Naive thymus-derived CD8-positive, alpha-beta T cell (primary cell): ENCODE measurements at places on chromosomes 4 and X. TPM values are rescaled to one million over a fixed set of nuclear protein-coding genes. Genes with fewer than 3 reads are reported as not detected.

- DNase-seq: no peak
These were observed 137.8 kb downstream of the FBXW7 start for GRCh38 chr4:152398060-152398459.

MAGEC1 gene
- not detected for polyA plus RNA-seq

GRCh38 chr4:2963966-2964471 is 648 bp downstream of the GRK4 start:
- DNase-seq: no peak

DNA sequence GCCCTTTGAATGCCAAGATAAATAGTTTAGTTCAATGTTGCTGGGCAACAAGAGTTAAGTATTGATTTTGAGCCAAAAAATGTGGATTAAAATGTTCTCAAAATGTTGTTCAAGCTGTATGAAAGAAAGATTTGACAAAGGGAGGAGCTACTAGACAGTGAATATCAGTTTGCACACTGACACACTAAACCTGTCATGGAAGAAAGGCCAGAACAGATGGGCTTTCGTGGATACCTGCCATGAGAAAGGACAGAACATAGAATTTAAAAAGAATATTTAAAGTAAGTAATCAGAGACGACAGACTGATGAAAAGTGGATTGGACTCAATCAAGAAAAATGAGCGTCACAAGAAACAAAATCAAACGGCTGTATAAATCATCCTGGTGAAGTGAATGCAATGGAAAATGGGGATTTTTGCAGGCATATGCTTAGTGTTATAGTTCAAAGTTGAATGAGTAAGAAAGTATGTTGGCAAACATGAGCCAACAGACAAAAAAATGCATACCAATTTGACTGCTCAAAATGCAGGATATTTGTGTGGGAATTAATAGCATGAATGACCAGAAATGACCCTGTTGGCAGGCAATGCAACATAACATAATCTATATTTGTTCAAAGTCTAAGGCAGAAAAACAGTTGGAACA is 7.4 kb downstream of the PCDH18 start:
- DNase-seq: no peak

ATP1B4 gene
- not detected for polyA plus RNA-seq

DNA sequence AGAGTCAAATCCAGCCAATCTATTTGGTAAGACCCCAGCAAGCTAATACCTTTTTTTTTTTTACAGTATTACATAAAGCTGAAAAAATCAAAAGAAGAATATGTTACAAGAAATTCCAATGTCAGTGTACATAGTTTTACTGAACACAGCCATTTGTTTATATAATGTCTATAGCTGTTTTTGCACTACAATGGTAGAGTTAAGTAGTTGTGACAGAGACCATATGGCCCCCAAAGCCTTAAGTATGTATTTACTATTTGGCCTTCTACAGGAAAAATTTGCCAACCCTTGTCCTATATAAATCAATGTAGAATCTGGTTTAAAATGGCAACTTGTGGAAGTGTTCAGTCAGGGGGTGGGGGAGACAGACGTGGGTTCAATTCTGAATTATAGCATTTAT is 60.7 kb downstream of the ANTXR2 start:
- DNase-seq: no peak

TRAM1L1 gene
- polyA plus RNA-seq: not detected

GRCh38 chr4:104163820-104164219 is 330.9 kb downstream of the CXXC4 start:
- DNase-seq: no peak

DAPP1 gene
- 17.0 TPM for polyA plus RNA-seq

- DNase-seq: no peak
These were observed 332 bp upstream of the RENBP start for GRCh38 chrX:153944800-153945150.

- DNase-seq: no peak
These were observed 166.8 kb upstream of the MAMLD1 start for GRCh38 chrX:150196285-150196684.

DGKK gene
- polyA plus RNA-seq: 0.09 TPM

CHM gene
- polyA plus RNA-seq: 6.0 TPM

GRCh38 chr4:30600246-30601017 is 119.7 kb upstream of the PCDH7 start:
- DNase-seq: no peak

- no peak for DNase-seq
These were observed 163.3 kb upstream of the USP38 start for GRCh38 chr4:143021384-143021783.

GRCh38 chr4:139794158-139794954 is 128.7 kb downstream of the MGST2 start:
- no peak for DNase-seq

DNA sequence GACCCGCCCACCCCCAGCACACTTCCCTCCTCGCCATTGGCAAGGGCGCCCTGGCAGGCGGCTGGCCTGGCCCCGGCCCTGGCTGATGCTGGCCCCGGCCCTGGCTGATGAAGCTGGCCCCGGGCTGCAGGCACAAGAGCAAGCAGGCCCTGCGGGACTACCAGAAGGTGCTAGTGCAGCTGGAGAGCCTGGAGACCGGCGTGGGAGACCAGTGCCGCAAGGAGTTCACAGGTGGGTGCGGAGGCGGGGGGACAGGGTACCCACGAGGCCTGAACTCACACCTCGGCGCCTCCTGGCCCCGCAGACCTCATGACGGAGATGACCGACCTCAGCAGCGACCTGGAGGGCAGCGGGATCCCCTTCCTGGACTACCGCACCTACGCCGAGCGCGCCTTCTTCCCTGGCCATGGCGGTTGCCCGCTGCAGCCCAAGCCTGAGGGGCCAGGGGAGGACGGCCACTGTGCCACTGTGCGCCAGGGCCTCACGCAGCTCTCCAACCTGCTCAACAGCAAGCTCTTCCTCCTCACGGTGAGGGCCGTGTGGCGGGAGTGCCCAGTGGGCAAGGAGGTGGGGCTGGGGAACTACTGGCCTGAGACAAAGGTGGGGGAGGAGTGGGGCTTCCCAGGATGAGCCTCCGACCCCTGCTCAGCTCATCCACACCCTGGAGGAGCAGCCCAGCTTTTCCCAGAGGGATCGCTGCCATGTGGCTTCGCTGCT is 6.1 kb upstream of the SRPK3 start:
- DNase-seq: no peak

FAM90A26 gene
- polyA plus RNA-seq: not detected

ADGRL3 gene
- polyA plus RNA-seq: not detected

- no peak for DNase-seq
These were observed 96.2 kb downstream of the TSPAN7 start for GRCh38 chrX:38657562-38657961.

PLXNB3 gene
- not detected for polyA plus RNA-seq

- DNase-seq: no peak
These were observed 6.2 kb downstream of the CLCN3 start for GRCh38 chr4:169626331-169627282.

- no peak for DNase-seq
These were observed 1104.5 kb downstream of the PCDH19 start for GRCh38 chrX:99305573-99305972.

SORCS2 gene
- not detected for polyA plus RNA-seq

GRCh38 chr4:183758758-183759447 is 99.8 kb downstream of the TRAPPC11 start:
- DNase-seq: no peak

DNA sequence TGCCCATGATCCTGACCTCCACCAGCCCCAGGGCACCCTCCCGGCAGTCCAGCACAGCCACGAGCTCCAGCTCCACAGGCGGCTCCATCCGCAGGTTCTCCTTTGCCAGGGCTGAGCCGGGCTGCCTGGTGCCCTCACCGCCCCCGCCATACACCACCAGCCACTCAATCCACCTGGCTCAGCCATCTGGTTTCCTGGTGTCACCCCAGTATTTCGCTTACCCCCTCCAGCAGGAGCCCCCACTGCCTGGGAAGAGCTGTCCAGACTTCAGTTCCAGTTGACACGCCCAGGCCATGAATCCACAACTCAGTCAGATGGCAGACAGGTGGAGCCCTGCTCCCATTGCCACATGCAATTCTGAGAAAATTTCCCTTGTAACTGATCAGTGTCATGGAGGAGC is 3.9 kb downstream of the SHISA3 start:
- DNase-seq: no peak

DNA sequence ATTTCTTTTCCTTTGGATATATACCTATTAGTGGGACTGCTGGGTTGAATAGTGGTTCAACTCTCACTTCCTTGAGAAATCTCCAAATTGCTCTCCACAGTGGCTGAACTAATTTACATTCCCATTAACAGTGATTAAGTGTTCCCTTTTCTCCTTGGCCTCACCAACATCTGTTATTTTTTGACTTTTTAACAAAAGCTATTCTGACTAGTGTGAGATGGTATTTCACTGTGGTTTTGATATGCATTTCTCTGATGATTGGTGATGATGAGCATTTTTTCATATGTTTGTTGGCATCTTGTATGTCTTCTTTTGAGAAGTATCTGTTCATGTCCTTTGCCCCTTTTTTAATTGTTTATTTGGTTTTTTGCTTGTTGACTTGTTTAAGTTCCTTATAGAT is 413.0 kb downstream of the MAPK10 start:
- DNase-seq: no peak

DNA sequence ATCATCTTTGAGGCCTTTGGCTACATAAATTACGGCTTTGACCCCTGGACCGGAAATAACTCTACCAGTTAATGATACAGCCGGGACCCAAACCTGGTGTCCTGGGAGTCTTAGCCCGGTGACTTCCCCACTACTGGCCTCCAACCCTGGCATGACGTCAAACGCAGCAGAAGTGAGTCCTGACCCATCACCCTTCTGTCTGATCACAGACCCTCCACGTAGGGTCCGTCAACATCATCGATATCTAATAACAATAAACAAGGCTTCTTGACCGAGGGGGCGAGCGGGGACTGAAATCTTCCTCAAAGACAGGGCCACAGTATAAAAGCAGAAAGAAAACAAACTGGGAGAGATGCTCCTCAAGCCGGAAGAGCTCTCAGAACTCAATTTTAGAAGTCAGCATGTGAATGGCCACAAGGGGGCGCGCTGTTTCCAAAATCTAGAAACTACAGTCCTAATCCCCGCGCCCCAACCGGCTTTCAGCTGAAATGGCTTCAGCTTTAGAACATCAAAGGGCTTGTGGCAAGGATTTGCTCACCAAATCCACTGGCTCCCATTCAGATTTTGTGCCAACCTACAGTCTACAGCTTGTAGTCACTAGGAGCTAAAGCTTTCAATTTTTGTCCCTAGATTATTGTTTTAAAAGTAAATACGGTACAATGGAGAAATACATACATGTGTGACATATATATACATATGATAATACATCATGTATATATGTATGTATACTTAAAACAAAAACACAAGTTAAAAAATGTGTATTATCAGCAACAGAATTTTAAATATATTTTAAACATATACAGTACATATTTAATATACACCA is 46.4 kb upstream of the ENPP6 start:
- peak; percentile 90 for DNase-seq

- DNase-seq: peak; percentile 44
These were observed 63.9 kb downstream of the TRAPPC11 start for GRCh38 chr4:183722731-183723560.

DNA sequence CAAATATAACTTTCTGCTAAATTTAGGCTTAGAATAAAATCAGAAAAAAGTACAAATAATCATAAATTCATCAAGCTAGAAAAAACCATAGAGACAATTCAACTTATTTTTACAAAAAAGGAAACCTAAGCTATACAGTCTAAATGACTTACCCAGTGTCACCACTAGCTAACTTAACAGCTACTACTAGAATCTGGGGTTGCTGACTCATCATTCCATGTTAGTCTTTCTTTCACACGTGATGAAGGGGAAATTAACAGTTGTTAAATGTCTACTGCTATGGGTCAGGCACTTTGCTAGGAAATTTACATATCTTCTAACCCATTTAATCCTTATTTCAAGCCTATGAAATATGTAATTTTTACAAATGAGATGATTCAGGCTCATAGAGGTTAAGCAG is 349.3 kb upstream of the GALNT7 start:
- no peak for DNase-seq

BRS3 gene
- polyA plus RNA-seq: not detected

GRCh38 chr4:75997081-75997480 is 6.3 kb upstream of the SDAD1 start:
- no peak for DNase-seq

GRCh38 chrX:20517565-20517964 is 250.9 kb upstream of the RPS6KA3 start:
- DNase-seq: no peak

DNA sequence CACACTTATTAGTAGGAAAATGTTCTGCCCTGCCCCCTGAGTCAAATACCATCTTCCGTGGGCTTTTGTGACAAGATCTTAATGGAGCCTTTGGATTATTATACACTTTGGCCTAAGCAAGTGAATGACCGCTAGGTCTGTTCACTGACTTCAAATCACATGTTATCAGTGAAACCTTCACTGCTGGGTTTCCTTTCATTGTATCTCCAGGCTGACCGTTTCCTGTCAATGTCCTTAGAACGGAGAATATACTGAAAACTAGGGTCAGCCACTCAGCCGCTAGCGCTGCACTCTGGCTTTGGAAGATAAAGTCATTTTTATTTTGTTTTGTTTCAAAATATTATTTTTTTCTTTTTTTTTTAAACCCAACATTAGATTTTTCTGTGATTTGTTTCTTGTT is 107.0 kb upstream of the TLL1 start:
- no peak for DNase-seq

DNA sequence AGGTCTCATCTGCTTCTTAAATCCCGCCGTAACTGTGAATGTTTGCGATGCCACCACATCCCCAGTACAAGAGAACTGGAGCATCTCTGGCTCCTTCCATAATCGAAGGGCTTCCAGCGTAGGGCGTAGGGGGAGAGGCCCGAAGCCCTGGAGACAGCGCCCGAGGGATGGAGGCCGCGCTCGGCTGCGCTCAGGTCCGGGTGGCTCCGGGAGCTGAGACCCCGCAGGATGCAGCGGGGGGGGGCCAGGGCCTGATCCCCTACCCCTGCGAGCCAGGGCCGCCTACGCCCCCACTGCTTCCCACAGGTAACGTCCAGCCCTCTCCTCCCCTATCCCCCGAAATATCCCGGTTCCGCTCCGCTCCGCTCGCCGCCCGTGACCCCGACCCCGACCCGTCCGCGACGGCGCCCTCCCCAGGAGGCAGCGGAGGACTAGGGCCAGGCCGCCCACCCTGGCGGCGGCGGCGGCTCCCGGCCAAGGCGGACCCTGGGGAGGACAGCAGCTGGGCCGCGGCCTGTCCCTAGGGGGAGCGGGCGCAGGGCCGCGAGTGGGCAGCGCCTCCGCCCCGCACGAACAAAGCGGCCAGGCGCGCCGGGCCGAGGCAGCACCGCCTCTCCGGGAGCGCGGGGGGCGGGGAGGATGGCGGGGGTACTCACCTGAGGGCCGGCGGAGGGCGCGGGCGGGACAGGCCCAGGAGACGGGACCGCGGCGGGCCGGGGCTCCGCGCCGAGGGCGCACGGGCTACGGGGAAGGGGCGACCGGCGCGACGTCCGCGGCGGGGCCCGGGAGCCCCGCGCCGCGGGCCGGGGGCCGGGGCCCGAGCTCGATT is 723 bp downstream of the WDFY3 start:
- DNase-seq: peak; percentile 4

DNA sequence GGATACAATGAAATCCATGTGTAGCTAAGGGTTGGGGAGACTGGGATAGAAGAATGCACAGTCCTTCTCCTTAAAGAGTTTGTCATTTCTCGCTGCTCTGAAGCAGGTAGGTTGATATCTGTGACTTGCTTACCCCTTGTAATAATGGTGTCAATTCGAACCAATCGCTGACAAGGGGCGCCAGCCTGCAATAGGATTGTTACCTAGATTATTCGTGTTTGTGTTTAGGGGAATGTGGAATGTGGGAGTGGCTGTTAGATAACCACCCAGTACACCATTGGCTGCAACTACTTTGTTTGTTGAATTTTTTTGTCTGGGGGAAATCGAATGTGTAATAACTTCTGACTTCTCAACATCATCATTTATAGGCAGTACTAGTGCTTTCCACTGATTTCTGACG is 141.6 kb downstream of the LARP7 start:
- no peak for DNase-seq

AVPR2 gene
- not detected for polyA plus RNA-seq

- peak; percentile 55 for DNase-seq
These were observed 5.6 kb downstream of the PRDM8 start for GRCh38 chr4:80202741-80203553.
